ENCODE measurements at places on chromosomes 2 and 18. TPM values are rescaled to one million over a fixed set of nuclear protein-coding genes. Genes with fewer than 3 reads are reported as not detected.
A peak's percentile ranks its signal among the peaks of the same experiment; 100 is the strongest.

DNA sequence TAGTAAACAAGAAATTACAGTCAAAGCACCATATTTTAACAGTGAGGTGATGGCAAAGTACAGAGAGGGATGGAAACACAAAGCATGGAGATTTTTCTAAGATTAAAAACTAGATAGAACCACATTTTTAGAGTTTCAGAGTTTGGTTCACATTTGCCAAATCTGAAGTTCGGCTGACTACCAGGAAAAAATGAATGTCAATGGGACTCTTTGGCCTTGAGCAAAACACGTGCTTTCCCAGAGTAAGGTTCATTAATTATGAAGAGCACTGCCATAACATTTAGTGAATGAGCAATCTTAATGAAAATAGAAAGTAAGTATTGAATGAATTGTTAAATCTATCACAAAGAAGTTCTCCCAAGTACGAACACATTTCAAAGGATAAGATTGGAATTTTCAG lies 571.2 kb upstream of the VRK2 start:
- no peaks in the 10 kb centered on the region for H3K4me1 ChIP-seq
- H3K4me3 ChIP-seq = no peak overlapping the region
- DNase-seq = no peak
- H3K27ac ChIP-seq = no peak overlapping the region

- no peaks in the 10 kb centered on the region for H3K27me3 ChIP-seq
- DNase-seq = no peak
These were observed 43.2 kb upstream of the YWHAQ start for GRCh38 chr2:9673914-9674481.

GRCh38 chr2:23434721-23435121 lies 49.7 kb downstream of the KLHL29 start:
- peak; percentile 63 for DNase-seq
- H3K27ac ChIP-seq = no peak overlapping the region
- no peaks in the 10 kb centered on the region for H3K27me3 ChIP-seq
- H3K4me3 ChIP-seq = no peak overlapping the region

AQP12B gene
- not detected for total RNA-seq

GRCh38 chr2:75403991-75404428 lies 156.7 kb downstream of the EVA1A start:
- no peak overlapping the region for H3K27ac ChIP-seq
- H3K4me1 ChIP-seq = no peaks in the 10 kb centered on the region
- H3K36me3 ChIP-seq = no peaks in the 10 kb centered on the region
- H3K4me3 ChIP-seq = no peak overlapping the region

DNA sequence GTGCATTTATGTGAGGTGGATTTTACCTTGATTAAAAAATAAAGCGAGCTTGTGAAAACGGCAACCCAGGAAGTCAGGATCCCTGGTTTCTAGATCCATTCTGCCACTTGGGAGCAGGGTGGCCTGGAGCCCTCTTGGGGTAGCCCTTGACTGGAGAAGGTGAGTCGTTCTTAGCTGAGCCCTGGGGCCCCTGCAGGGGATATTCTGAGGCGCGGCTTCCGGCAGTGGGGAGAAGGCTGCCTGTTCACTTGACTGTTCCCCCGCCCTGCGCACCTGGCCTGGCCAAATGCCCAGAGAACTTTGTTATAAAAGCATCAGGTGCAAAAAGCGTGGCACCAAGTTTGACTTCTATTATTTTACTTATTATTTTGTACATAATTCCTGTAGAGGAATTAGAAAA lies 221.9 kb downstream of the DYSF start:
- H3K4me3 ChIP-seq = no peak overlapping the region
- no peak overlapping the region for H3K27ac ChIP-seq
- no peaks in the 10 kb centered on the region for H3K27me3 ChIP-seq
- H3K4me1 ChIP-seq = peaks cover 3% of the 10 kb centered on the region
- no peak for DNase-seq
- H3K36me3 ChIP-seq = no peaks in the 10 kb centered on the region

DNA sequence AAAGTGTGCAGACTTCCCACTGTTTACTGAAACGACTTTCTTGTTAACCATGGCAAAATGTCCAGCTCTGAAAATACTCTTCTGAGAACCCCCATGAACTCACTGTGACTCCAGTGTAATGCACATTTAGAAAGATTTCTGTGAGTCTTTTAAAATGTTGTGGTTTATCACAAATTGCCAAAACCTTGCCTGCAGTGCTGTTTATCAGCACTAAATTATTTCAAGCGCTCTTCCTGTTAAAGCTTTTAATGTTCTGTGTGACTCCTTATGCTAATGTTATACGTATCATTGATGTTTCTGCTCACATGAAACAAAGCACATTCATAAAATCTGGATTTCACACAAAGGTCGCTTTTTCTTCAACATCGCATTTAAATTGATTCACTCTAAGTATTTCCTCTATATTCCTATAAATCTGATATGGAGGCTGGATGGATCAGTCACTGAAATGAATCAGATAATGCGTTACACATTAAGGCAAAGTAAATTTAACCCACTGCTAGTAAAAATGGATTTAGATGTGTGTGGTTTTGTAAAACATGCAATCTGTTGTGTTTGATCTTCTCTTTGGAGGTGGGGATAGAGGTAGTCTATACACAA lies 521.2 kb downstream of the NYAP2 start:
- H3K27ac ChIP-seq = no peak overlapping the region
- DNase-seq = no peak
- H3K4me3 ChIP-seq = no peak overlapping the region
- no peaks in the 10 kb centered on the region for H3K36me3 ChIP-seq
- no peaks in the 10 kb centered on the region for H3K27me3 ChIP-seq
- no peaks in the 10 kb centered on the region for H3K4me1 ChIP-seq

DNA sequence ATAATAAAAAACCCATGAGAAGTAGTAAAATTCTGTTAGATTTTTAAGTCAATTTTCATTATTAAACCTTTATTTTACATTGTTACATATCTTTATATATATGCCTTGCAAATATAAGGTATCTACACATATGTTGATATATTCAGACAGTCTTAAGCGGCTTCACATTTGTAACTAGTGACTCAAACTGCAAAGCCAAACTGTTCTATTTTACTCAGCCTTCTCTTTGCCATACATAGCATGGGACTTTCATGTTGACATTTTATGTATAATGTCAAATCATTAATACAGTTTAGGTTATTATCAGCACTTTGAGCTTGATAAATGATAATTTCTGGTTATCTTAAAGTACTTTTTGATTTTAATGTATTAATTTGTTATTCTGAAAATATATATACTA lies 125.0 kb upstream of the WDSUB1 start:
- no peaks in the 10 kb centered on the region for H3K27me3 ChIP-seq
- no peak overlapping the region for H3K27ac ChIP-seq
- no peak overlapping the region for H3K4me3 ChIP-seq
- H3K4me1 ChIP-seq = no peaks in the 10 kb centered on the region
- peaks cover 5% of the 10 kb centered on the region for H3K36me3 ChIP-seq

GRCh38 chr2:128777196-128778035 lies 458.7 kb upstream of the HS6ST1 start:
- no peaks in the 10 kb centered on the region for H3K27me3 ChIP-seq
- DNase-seq = no peak
- no peaks in the 10 kb centered on the region for H3K4me1 ChIP-seq

GRCh38 chr2:122300758-122301157 lies 545.3 kb downstream of the TSN start:
- H3K4me3 ChIP-seq = no peak overlapping the region
- no peaks in the 10 kb centered on the region for H3K36me3 ChIP-seq
- no peak overlapping the region for H3K27ac ChIP-seq

DNA sequence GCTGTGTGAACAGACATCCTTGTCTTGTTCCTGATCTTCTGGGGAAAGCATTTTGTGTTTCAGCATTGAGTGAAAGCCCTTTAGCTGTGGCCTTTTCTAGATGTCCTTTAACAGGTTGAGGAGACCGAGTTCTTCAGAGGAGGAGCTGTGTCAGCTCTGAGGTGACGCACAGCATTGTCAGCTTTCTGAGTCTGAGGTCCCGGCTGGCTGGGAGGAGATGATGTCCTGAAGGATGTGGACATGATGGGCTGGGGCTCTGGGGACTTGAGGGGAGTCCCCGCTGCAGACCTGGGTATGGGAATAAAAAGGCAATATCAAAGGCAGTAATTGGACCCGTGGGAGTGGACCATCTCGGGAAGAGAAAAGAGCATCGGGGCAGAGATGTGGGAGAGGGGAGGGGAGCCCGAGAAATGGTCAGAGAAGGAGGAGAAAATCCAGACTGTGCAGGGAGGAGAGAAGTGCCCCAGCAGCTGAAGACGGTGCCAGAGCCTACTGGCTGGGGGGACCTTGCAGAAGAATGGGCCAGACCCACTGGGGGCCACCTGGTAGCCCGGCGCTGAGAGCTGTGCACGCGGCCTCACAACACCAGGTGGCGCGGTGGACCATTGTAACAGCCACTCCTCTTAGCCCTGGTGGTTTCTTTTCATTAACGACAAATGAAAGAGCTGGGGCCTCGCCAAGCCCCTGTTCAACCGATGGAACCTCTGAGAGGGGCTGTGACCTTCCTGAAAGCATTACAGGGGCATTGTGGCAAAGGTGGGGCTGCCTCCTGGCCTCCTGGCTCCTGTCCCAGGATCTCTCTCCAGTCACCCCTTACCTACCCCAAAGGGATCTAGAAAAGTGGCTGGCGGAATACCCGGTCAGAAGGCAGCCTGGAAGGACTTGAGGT lies 61.6 kb downstream of the ST3GAL5 start:
- no peaks in the 10 kb centered on the region for H3K36me3 ChIP-seq
- no peak overlapping the region for H3K4me3 ChIP-seq
- H3K27me3 ChIP-seq = no peaks in the 10 kb centered on the region

DNA sequence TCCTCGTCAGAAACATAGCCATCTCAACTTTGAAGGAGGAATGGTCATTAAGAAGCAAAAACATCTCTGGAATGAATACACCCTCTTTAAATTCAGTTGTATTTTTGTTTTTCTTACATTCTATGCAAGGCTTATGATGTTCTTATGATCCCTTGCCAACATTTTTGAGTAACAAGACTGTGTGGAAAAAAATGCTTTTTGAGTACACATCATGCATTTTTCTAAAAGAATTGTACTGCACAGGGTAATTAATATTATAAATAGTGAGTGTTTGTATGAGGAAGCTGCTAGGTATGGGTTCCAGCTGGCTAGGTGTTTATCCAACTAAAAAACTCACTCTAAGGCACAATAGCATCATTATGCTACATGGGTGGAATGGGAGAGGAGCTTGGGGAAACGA lies 59.0 kb upstream of the SPATS2L start:
- no peak overlapping the region for H3K4me3 ChIP-seq
- H3K27me3 ChIP-seq = no peaks in the 10 kb centered on the region
- DNase-seq = no peak
- H3K4me1 ChIP-seq = peaks cover 3% of the 10 kb centered on the region
- no peak overlapping the region for H3K27ac ChIP-seq

DNA sequence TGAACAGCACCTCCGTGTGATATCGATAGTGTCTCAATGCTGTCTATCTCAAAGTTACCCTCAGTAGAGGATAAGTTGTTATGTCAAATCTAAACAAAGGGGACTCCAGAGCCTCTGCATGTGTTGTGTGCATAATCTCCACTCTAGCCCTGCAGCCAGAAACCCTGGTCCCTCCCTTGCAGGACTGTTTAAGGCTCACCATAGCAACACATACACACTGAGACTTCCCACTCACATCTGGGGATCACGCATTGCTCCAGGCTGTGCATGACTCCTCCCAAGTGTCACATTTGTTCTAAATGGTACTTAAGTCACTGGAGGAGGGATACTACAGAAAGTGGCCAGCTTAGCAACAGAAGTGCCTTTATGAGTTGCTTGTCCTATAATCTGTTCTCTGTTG lies 258.6 kb upstream of the CRIM1 start:
- no peaks in the 10 kb centered on the region for H3K4me1 ChIP-seq
- H3K27ac ChIP-seq = no peak overlapping the region
- DNase-seq = no peak
- H3K4me3 ChIP-seq = no peak overlapping the region

- H3K4me1 ChIP-seq = peaks cover 17% of the 10 kb centered on the region
- DNase-seq = no peak
- no peak overlapping the region for H3K27ac ChIP-seq
- no peak overlapping the region for H3K4me3 ChIP-seq
- no peaks in the 10 kb centered on the region for H3K27me3 ChIP-seq
These were observed 50.3 kb upstream of the RAB27B start for GRCh38 chr18:54777989-54778388.

DNA sequence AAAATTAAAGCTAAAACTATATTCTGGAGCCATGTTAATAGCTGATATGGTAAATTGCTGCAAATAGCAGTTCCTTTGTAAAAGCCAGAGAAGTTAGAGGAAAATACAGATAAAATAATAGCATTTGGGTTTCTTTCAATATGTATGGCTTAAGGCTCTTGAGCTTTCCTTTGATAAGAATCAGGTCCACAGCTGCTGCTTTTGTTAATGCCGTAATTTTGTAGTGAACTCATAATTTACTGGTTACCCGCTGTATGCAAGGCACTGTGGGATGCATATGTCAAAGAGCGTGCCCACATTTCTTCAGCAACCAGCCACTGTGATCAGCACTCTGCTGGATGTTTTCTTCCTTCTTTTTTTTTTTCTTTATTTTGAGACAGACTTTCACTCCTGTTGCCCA lies 79.1 kb downstream of the MOGAT1 start:
- no peak overlapping the region for H3K4me3 ChIP-seq
- no peaks in the 10 kb centered on the region for H3K27me3 ChIP-seq
- peaks cover 47% of the 10 kb centered on the region for H3K4me1 ChIP-seq

TUBB6 gene
- 108 TPM for total RNA-seq

DNA sequence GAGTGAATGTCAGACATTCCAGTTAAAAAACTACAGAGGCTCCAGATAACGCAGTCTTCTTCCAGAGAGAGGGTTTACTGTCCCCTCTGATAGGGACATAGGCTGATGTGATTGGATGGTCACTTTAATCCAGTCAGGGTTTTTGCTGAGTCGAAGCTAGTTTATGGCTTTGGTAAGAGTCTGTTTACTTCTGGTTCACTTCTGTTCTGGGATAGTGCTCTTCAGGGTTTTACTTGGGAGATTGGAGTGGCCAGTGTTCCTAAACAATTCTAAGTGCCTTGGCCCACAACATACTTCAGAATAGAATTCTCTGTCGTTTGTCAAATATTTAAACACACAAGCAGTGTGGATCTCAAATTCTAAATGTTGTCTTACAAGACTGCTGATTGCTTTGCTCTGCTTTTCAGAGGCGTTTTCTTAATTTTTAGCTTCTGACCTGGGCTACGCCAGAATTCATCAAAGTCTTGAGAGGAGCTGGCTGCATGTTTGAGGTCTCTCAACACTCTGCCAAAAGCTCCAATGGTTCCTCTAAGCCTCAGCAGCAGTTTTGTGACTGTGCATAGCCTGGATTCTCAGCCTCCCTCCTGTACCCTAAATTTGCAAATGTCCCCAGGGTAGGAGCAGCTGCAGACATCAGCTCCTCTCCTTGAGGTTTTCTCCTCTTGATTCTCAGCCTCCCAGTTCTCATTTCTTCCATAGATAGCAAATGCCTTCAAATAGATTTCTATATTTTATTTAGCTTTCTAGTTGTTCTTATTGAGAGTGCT lies 105.8 kb downstream of the BABAM2 start:
- H3K4me1 ChIP-seq = peaks cover 10% of the 10 kb centered on the region
- no peak for DNase-seq
- H3K27me3 ChIP-seq = no peaks in the 10 kb centered on the region

GRCh38 chr2:47896450-47896968 lies 9.8 kb downstream of the FBXO11 start:
- no peaks in the 10 kb centered on the region for H3K27me3 ChIP-seq
- peaks cover 4% of the 10 kb centered on the region for H3K36me3 ChIP-seq
- H3K27ac ChIP-seq = no peak overlapping the region
- DNase-seq = no peak

GRCh38 chr18:5510135-5510846 lies 33.5 kb downstream of the EPB41L3 start:
- H3K4me1 ChIP-seq = peaks cover 16% of the 10 kb centered on the region
- DNase-seq = peak; percentile 24
- no peaks in the 10 kb centered on the region for H3K36me3 ChIP-seq
- no peak overlapping the region for H3K27ac ChIP-seq
- H3K27me3 ChIP-seq = no peaks in the 10 kb centered on the region

Measured in SJCRH30 (cell line).